ENCODE measurements at places on chromosomes 13 and 19.

GRCh38 chr19:33697766-33698165 is 76.0 kb downstream of the CHST8 start:
- DNase-seq, result no peak

DNA sequence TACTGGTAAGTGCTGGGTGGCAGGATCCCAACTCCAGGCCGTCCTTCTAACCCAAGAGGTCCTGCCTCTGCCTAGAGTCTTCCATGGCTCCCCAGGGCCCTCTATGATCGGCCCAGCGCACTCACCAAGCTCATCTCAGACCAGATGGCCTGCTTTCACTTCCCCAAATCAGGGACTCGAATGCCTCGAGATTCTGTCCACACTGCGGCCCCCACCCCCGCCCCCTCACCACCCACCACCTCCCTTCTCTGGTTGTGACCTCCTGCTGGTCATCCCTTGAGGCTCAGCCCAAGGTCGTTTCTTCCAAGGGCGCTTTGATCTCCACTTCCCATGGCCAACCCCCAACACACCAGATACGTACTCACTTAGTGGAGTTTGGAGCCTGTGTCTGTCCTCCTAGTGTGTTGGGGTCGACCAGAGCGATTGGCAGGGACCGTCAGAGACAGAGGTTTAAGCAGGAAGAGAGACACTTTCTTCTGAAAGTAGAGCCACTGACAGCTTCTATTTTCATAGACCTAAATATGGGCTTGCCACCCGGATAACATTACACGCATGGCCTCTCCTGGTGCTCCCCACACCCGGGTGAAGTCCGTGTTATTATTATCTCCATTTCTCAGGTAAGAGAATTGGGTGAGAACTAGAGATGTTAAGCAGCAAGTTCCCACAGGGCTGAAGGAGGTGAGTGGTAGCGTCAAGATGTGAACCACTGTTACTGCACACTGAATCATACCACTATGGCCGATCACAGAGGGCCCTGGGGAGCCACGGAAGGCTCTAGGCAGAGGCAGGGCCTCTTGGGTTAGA is at the start of gene FCER2:
Gene FCER2, minus strand, starts transcription at position 478 of the 804 bp plus-strand sequence. CDS start 2,371 bp downstream, outside the sequence.
- no peak for DNase-seq

GRCh38 chr13:23985060-23985459 is 87.8 kb upstream of the C1QTNF9B start:
- no peak for DNase-seq

GRCh38 chr19:6873708-6874431 is 13.5 kb upstream of the ADGRE1 start:
- DNase-seq, result no peak

GRCh38 chr19:39602224-39602623 is at the start of gene LGALS13:
TSS of gene LGALS13 (plus strand) at chr19:39602524. CDS start at chr19:39602569, 45 bp downstream.
- DNase-seq, result no peak

DNA sequence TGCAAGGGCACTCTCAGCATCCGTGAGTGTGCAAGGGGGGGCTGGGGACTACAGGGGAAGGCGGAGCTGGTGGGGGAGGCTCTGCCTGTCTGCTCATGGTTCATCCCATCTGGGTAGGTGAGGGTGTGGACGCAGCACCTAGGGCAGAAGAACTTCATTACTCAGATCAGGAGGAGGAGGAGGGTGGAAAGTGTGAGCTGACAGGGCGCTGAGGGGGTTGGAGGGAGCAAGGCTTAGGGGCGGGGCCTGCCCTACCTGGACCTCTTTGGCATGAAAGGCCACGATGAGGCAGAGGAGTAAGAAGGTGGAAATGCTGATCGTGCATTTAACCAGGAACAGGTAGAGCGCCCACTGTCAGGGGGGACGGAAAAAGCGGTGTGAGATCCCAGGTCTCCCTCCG is 4.5 kb downstream of the KCNN4 start:
- no peak for DNase-seq

- DNase-seq, result no peak
Observed at GRCh38 chr13:106042996-106043581, 492.4 kb downstream of the EFNB2 start.

GRCh38 chr13:30572859-30573275 is 44.9 kb upstream of the USPL1 start:
- no peak for DNase-seq

DNA sequence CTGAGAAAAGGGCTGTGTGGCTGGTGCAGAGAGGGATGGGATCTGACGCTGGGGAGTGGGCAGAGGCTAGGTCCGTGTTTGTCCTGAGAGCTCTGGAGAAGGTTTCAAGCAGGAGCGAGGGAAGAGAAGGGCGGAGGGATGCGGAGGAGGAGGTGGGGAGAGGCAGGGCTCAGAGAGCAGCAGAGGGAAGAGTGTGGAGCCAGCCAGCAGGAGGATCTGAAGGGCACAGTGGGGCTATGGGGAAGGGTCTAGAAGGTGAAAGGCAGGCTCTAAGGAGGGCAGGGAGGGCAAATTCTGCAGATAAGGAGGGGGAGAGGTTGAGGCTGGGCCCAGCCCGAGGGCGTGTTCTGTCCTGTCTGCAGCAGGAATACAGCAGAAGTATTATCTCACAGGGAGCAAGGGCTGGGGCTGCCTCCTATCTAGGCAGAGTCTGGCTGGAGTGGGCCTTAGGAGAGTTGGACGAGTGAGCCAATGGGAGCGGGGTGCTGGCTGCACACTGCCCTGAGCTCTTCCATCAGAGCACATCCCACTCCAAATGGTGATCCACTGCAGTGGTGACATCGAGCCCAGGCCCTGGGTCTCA is 6.1 kb downstream of the AP2A1 start:
- no peak for DNase-seq

- no peak for DNase-seq
Observed at GRCh38 chr13:111253365-111253872, 67.0 kb upstream of the TEX29 start.

GRCh38 chr13:72166102-72166650 is 299.2 kb upstream of the DACH1 start:
- no peak for DNase-seq

GRCh38 chr13:45565331-45565730 is 50.2 kb downstream of the ERICH6B start:
- no peak for DNase-seq

- DNase-seq, result no peak
Observed at GRCh38 chr13:75770592-75771011, 134.5 kb downstream of the LMO7 start.

GRCh38 chr19:18273561-18274218 is 562 bp downstream of the IQCN start:
- no peak for DNase-seq

DNA sequence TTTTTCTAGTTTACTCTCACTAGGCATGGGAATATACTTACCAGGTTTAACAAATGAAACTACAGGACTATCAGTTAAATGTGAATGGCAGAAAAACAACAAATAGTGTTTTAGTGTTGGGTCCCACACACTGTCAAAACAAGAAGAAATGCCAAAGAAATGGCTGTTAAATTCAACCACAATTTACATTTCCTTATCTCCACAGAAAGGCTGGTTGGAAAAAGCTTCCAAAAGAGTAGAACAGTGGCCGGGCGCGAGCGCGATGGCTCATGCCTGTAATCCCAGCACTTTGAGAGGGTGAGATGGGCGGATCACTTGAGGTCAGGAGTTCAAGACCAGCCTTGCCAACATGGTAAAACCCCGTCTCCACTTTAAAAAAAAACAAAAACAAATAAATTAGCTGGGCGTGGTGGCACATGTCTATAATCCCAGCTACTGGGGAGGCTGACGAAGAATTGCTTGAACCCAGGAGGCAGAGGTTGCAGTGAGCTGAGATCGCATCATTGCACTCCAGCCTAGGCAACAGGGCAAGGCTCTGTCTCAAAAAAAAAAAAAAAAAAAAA is 66.5 kb downstream of the SERP2 start:
- no peak for DNase-seq

- no peak for DNase-seq
Observed at GRCh38 chr13:50810998-50811397, 32.5 kb downstream of the DLEU7 start.

GRCh38 chr19:28615966-28616365 is 597.0 kb downstream of the UQCRFS1 start:
- DNase-seq, result no peak

GRCh38 chr19:4997297-4997696 is 28.4 kb downstream of the KDM4B start:
- no peak for DNase-seq

- no peak for DNase-seq
Observed at GRCh38 chr19:46447824-46448223, 19.1 kb upstream of the PNMA8C start.

DNA sequence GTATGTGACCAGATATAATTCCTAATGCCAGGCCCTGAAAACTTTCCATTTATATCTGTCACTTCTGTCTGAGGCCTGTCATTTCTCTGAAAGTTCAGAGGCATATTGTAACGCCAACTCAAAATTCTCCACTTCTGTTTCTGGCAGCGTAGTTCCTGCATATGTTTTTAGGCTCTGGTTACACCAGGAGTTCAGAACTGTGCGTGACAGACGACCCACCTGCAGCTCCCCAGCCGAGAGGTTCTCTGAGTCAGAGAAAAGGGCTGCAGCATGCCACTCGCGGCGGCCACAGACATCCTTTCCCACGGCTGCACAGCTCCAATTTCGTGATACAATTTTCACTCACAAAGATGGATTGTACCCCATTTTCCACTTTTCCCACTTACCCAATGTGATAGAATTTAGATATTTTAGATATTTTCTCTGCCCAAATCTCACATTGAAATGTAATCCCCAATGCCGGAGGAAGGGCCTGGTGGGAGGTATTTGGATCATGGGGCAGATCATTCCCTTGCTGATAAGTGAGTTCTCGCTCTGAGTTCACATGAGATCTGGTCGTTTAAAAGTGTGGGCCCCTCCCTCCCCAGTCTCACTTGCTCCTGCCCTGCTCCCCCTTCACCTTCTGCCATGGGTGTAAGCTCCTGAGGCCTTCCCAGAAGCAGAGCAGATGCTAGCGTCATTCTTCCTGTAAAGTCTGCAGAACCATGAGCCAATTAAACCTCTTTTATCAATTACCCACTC is 308.1 kb downstream of the LIG4 start:
- no peak for DNase-seq

GRCh38 chr13:28685114-28685513 is 26.2 kb downstream of the POMP start:
- DNase-seq, result no peak

GRCh38 chr13:36520111-36520510 is 87.8 kb downstream of the CCNA1 start:
- DNase-seq, result no peak

DNA sequence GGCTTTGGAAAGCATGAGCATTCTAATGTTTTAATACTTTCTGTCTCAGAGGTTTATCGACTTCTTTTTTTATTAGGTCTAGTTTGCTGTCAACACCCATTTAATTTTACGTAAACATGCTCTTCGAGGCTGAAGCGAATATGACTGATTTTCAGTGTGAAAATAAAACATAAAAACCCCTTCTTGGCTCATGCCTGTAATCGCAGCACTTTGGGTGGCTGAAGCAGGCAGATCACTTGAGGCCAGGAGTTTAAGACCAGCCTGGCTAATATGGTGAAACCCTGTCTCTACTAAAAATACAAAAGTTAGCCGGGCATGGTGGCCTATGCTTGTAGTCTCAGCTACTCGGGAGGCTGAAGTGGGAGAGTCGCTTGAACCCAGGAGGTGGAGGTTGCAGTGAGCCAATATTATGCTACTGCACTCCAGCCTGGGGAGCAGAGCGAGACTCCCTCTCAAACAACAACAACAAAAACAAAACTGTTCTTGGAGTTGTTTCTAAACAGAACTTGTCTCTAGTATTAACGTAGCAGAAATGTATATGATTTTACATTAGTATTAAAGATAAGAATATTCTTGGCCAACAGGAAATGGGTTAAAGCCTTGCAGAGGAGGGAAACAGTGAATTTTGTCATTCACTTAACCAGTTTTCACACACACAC is 7.1 kb upstream of the IGFL3 start:
- no peak for DNase-seq

GRCh38 chr13:36217456-36217855 is 3.1 kb upstream of the SOHLH2 start:
- DNase-seq, result no peak

DNA sequence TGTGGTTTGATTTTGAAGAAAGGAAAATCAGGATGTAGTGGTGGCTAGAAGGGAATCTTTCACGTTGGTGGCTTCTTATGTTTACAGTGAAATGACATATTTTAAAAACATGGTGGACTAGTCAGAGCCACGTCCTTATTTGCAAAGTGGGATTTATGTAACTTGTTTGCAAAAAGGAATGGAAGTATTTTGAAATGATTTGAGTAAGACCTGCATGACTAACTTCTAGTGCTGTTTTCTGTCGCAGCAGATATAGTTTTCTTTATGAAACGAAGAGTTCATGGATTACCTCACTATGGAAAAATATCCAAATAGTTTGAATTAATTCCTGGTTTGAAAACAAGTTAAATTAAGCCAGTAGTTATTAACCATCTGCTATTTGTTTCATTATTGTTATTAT is 476.5 kb downstream of the MYO16 start:
- no peak for DNase-seq

DNA sequence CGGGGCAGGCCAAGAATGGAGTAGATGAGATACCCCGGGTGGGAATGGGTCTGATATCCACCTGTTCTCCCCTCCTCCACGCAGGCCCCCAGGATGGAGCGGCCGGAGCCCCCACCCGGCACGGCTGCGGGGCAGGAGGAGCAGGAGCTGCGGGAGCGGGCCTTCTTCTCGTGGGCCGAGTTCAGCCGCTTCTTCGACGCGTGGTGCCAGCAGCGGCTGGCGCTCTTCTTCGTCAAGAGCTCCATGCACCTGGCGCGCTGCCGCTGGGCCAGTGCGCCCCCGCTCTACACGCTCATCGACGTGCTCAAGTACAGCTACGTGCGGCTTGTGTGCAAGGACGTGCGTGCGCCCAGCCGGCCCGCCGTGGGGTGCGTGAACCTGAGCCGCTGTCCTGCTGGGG is 1.2 kb downstream of the ZSWIM9 start:
- DNase-seq, result no peak

GRCh38 chr19:15587663-15588062 is 27.4 kb upstream of the CYP4F8 start:
- no peak for DNase-seq

GRCh38 chr19:18765224-18765623 is 25.9 kb downstream of the COMP start:
- DNase-seq, result no peak

DNA sequence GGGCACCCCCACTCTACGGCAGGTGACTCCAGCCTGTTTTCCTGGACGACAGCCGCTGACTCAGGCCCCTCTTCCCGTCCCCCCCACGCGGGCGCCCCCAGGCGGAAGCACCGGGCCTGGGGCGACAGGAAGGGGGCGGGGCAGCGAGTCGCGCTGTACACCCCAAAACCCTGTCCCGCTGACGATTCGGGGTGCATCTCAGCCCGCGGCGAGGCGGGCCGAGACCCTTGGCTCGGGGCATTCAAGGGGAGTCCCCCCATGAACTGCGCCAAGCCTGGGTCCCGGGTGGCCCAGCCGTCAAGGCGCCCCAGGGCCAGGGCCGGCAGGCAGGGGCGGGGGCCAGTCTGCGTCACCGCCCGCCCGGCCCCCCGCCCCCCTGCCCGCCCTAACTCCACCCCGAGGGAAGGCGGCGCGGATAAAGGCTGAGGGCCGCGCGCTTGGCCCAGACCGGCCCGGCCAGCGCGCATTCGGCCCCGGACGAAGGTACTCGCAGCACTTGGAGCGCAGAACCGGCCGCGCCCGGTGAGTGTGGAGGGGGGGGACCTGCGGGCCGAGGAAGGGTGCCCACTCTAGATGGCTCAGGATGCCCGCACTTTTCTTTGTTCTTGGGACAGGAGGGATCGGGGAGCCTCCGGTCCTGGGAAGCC is at the start of gene MIDN:
Gene MIDN, plus strand, starts transcription at position 445 of the 647 bp plus-strand sequence. CDS start 1,714 bp downstream, outside the sequence.
- DNase-seq, result peak; percentile 78

All from H54 (cell line).